ENCODE measurements at places on chromosomes 16 and 17.
A peak's percentile ranks its signal among the peaks of the same experiment; 100 is the strongest.

- DNase-seq: no peak
These were observed 232.4 kb upstream of the RPL38 start for GRCh38 chr17:73971127-73971526.

GRCh38 chr17:64174686-64175456 lies 44.9 kb upstream of the ERN1 start:
- no peak for DNase-seq

- DNase-seq: peak; percentile 41
These were observed 29.7 kb upstream of the RMI2 start for GRCh38 chr16:11315510-11315909.

DNA sequence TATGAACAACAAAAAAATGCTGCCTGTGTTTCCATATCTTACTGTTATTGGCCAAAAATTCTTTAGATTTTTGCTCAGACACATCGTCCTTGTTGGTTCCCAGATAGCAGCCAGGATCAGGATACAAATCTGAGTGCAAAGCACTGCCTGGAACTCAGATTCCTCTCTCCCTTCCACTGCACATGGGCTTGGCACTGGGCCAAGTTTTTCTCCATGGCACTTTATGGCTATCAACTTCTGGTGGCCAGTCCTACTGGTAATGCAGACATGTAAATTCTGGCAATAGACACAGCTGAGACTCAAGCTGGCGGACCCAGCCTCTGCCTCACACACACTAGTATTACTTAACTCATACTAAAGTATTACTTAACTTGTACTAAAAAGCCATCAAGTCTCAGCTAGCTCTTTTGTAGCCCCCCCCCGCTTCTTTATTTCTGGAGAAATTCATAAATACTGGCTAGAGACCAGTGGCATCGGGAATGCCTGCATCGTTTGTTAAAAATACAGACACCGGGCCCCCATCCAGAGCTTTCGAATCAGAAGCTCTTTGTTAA lies 181.2 kb upstream of the COX10 start:
- no peak for DNase-seq

- DNase-seq: no peak
These were observed 4.0 kb upstream of the LMF1 start for GRCh38 chr16:974611-975261.

DNA sequence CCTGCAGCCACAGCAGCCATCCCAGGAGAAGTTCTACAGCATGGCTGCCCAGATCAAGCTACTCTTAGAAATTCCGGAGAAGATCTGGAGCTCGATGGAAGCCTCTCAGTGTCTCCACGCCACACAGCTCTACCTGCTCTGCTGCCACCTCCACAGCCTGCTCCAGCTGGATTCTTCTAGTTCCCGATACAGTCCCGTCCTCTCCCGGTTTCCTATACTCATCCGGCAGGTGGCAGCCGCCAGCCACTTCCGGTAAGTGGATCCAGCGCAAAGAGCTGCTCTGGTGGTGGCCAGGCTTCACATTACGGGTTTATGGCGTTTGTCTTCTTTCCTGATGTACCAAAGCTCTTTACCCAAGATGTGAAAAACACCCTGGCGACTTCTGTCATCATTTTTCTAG lies 3.6 kb downstream of the COG1 start:
- DNase-seq: no peak

GRCh38 chr17:80476877-80477646 lies 655 bp upstream of the NPTX1 start:
- DNase-seq: peak; percentile 79

- DNase-seq: no peak
These were observed 39.5 kb downstream of the RCVRN start for GRCh38 chr17:9865586-9865985.

DNA sequence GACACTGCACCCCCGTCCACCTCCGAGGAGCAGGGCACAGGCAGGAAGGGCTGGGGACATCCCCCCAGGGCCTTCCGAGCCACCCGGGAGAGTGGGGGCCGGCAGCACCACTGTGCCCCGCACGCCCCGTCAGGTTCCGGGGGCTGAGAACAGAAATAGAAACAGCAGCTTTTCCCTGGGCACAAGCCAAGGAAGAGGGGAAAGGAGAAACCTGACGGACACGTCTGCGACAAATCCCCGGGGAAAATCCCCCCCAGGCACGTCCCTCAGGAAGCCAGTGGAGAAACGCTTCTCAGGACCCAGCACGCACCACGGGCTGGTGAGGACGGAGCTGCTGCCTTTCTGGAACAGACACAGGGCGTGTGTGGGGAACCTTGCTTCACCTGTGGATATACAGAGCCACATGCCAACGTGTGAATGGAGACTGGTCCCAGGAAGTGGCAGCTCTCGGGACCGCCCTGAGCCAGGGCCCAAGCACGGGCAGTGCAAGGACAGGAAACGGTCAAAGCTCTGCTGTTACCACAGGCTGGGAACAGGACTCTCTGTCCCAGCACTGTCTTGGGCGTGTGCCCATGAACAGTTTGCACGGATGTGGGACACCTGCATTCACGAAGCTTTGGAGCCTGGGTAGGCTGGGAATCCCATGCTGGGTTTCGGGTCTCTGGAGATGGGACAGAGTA lies 1.2 kb upstream of the TMEM204 start:
- no peak for DNase-seq

GRCh38 chr17:67093348-67093747 lies 49.0 kb downstream of the CACNG1 start:
- no peak for DNase-seq

DNA sequence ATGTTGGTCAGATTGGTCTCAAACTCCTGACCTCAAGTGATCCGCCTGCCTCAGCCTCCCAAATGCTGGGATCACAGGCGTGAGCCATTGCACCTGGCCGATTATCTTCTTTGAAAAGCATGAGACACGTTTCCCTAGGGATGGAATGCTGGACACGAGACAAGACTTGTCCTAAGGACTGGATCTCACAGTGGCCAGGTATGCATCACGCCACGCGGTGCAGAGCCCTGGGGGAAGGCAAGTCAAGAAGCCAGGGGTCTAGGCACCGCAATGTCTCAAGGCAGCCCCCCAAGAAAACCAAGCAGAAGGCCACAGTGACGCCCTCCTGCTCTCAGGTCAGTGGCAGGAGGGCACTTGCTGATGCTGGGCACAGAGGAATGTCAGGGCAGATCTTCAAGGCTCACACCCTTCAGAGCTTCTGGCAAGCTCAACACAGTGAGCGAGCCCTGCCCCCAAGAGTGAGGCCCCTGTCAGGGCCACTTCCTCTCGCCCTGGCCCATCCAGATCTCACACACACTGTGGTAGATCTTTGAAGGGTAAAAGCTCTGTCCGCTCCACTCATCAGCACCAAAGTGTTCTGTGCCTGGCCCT lies 134.7 kb downstream of the ZNF778 start:
- no peak for DNase-seq

Data from HAP-1 (cell line).